ENCODE measurements at places on chromosomes 7 and 10. TPM values are rescaled to one million over a fixed set of nuclear protein-coding genes. Genes with fewer than 3 reads are reported as not detected.

NPFFR1 gene
- not detected for total RNA-seq

PSD gene
- 11.2 TPM for total RNA-seq

FOXL3 gene
- not detected for total RNA-seq

MUC12 gene
- 0.34 TPM for total RNA-seq
